ENCODE measurements at places on chromosomes 11 and 22.

GRCh38 chr11:27217948-27218420 is 145.0 kb downstream of the CCDC34 start:
- DNase-seq: no peak

- DNase-seq: no peak
Observed at GRCh38 chr11:4464216-4465159, 15.4 kb downstream of the OR52K2 start.

DNA sequence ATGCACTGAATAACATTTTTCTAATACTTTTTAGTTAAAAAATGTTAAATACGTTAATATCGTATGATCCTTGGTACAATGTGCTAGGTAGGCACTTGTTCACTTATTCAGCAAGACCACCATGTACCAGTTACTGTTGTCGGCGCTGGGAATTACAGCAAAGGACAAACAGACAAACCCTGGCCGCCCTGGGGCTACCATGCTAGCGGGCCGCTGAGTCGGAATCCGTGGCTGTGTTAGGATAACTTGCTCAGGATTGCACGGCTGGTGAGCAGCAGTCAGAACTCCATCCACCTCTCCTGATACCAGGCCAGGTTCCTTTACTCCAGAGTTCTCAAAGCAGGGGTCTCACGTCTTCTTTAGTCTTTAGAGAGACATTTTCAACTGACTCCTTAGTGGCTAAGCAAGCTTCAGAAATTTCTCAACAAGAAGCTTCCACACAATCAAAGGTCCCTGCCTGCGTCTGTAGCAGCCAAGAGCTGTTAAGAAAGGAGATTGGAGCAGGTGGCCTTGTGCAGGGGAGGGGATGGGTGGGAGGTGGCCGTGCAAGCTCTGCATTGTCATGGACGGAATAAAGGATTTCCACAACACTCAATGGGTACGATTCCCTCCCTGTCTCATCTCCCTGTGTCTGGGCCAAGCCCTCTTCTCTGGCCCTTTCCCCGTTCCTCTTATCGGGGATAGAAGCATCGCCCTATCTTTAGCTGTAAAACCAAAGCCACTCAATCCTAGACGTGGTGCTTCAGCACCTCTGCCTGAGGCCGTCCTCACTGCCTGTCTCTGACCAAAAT is 39.8 kb upstream of the NNMT start:
- DNase-seq: no peak

GRCh38 chr11:128719556-128719824 is 25.6 kb downstream of the FLI1 start:
- DNase-seq: no peak

DNA sequence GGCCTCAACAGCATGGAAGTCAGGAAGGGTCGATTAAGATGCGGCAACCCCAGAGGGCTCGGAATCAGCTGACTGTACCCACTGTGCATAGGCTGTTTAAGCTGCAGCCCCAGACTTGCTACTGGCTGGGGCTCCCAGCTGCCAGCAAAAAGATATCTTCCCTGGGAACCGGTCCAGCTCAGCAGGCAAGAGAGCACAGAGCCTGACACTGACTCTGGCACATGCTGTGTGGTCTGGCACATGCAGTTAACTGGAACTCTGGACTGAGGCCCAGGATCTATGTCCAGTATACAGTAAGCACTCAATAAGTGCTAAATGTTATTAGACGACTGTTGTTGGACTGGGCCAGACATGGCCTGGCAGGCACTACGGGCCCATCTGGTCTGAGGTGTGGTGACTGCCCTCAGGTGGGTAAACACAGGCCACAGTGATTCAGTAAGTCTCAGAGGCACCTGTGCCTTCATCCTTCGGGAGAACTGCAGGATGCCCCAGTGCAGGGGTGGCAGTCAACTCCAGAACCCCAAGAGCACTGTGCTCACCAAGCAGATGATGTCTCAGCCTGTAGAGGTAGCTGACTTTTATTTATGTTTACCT is 87.6 kb downstream of the LARGE1 start:
- no peak for DNase-seq

DNA sequence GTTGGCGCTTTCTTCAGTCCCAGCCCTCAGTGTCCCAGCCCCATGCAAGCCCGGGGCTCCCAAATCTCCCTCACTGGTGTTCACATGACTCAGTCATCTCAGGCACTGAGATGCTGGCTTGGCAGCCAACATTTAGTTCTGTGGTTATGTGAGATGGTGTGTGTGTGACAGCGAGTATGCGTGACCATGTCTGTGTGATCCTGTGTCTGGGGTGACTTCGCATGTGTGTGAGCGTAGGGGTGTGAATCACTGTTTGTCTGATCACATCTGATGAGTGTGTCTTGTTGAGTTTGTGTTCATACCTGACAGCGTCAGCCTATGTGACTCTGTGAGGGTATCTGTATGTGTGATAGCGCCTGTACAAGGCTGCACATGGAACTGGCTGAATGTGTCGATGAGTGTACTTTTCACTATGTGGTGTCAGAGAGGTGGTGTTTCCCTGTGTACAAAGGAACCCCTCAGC is 16.2 kb downstream of the CREB3L1 start:
- DNase-seq: no peak

DNA sequence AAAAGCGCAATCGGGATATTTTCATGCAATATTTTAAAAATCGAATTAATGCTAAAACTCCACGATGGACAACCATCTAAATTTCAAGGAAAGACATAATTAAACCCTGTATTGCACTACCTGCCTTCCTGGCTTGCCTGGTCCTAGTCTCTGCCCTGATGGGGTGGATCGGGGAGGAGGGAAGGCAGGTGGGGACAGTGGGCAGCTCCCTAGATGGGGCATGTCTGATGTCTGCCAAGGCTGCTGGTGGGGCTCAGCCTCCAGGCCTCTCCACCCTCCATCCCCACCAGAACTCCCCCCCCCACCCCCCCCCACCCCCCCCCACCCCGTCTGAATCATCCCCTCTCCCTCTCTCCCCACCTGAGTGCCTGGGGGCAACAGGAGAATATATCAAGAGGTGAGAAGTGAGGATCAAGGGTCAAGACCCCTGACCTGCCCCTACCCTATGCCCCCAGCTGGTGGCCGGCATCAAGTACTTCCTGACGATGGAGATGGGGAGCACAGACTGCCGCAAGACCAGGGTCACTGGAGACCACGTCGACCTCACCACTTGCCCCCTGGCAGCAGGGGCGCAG is 650 bp downstream of the CST6 start:
- DNase-seq: no peak

DNA sequence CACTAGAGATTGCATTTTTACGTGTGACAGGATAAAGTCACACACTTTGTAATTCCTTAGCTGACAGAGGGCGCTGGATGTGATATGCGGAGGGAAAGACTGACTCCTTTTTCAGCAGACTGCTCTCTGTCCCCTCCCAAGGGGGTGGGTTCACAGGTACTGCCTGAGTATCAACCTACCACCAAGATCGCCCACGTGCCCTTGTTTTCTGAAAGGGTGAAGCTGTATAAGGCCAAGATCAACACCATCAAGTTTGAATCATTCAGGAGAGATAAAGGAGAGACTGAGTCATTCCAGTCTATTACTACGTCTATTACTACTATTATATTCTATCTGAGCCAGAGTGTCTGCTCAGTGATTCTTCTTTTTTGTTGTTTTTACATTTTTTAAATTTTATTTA is 30.7 kb downstream of the BUD13 start:
- DNase-seq: no peak

DNA sequence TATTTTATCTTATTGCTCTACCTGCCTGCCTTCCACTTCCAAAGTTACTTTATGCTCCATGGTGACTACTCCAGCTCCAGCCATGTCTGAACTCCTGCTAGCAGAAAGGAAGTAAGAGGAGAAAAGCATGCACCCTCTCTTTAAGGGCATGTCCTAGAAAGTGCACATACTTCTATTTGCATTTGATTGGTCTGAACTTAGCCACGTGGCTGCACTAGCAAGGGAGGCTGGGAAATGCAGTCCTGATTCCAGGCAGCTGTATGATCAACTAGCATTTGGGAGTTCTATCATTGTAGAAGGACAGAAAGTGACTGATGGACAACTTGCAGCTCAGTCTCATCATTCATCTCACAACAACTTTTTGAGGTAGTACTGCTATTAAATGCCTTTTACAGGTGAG is 515.7 kb downstream of the BUD13 start:
- peak; percentile 48 for DNase-seq

- no peak for DNase-seq
Observed at GRCh38 chr11:61545341-61545740, 35.5 kb downstream of the SYT7 start.

GRCh38 chr11:91082255-91082654 is 859.4 kb upstream of the CHORDC1 start:
- DNase-seq: no peak

All from head of caudate nucleus (tissue), 42 donors.